ENCODE measurements at places on chromosomes 16 and 17.

GRCh38 chr16:72921620-72922019 is 126.3 kb downstream of the ZFHX3 start:
- no peak for DNase-seq

DNA sequence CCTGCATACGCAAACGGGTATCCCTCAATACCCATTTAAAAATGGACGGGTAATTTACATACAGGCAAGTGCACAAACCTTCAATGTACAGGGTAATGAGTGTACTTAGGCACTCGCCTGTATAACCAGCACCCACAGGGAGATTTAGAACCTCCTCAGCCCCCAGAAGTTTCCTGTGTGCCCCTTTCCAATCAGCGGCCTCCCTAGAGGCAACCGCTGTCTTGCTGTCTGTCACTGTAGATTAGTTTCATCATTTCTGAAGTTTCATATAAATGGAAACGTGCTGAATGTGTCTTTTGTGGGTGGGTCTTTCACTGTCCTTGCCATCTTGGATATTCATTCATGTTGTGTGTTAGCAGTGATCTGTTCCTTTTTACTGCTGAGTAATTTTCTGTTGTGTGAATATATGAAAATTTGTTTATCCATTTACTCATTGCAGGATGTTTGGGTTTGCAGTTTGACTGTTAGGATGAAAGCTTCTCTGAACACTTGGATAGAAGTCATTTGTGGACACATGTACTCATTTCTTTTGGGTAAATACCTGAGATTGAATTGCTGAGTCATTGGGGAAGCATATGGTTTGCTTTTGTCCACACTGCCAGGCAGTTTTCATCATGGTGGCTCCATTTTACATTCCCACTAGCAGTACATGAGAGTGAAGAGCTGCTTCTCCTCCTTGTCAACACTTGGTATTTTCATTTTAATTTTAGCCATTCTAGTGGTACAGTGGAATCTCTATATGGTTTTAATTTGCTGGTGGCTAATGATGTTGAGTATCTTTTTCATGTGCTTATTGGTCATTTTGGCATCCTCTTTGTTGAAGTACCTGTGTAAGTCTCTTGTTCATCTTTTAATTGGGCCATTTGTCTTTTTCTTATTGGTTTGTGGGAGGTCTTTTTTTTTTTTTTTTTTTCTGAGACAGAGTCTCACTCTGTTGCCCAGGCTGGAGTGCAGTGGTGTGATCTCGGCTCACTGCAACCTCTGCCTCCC is 2.1 kb upstream of the ADCY7 start:
- DNase-seq = no peak

DNA sequence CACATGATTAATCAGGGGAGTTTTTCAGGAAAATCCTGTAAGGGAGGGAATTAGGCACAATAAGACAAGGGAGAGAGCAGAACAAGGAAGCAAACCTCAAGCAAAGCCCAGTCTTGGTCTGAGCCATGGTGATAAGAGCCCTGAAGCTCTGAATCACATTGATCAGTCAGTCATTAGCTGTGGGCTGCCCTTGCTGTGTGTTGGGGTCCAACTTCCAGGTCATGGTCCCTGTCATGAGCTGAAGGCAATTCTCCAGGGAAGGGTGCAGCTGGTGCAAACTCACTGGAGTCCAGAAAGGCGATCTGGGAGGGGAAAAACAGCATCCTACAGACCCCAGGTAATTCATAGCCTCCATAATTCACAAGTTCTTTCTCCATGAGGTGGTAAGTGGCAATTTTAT is 89.9 kb downstream of the CYLD start:
- no peak for DNase-seq

- no peak for DNase-seq
Observed at GRCh38 chr16:68995011-68995504, 110.4 kb upstream of the HAS3 start.

DNA sequence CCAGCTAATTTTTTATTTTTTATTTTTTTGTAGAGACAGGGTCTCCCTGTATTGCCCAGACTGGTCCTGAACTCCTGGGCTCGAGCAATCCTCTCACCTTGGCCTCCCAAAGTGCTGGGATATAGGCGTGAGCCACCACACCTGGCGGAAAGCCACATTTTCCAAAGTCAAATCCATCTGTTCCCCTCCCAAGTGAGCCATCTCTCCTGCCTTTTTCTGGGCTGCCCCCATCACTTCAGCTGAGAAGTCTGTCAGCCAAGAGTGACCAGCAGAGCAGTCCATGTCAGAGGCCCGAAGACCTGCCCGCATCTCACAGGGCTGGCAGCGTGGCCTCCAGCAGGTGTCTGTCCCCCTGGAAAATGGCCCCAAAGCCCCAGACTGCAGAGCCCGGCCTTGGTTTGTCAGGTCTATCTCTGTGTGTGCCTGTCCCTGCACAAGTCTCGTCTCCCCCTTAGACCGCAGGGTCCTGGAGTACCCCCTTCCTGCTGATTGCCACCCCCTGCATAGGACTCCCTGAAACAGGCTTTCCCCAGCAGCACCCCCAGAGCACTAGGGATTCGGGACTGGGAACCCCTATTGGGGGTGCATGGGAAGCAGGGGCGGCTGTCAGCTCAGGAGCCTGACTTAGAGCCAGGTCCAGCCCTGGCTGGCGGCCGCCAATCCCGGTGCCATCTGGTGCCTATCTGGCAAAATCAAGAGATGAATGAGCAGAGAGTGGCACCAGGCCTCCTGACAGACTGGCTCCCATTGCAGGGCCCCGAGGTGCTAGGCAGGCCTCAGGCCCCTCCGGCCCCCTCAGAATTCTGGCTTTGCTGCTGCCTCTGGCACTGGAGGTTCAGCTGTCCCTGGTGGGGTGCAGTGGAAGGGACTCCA is 7.8 kb downstream of the TTYH2 start:
- no peak for DNase-seq

DNA sequence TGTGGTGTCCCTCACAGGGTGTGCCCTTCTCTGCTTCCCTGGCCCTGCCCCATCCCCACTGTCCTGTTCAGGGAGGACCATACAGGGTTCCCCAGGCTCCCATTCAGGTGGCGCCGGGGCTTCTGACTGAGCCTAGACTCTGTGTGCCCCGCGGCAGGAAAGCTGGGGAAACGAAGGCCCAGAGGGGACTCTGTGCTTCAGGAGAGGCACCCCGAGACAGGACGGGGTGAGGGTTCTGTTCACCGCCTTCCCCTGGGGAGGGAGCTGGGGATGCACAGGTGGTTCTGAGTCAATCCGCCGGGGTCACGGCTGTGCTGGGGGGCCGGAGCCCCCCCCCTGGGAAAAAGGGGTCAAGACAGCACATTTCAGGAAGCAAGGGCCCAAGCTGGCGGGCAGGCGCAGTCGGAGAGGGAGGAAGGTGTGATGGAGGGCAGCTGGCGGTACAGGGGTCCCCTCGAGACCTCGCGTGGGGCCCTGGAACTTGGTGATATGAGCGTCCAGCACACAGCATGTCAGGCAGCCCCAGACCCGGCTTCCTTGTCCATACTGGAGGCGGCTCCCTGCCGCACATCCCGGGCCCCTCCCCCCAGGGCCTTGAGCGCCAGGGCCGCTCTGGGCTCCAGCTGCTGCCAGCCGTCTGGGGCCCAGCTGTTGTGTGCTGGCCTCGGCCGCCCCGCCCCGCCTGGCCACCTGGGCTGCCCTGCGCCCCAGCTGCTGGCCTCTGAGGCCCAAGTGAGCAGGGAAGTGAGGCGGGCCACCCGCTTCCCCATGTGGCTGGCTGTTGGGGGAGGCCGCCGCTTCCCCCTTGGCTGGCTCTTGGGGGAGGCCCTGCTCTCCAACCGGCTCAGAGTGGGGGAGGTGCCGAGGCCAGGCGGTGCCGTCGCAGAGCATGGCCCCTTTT is 5.6 kb upstream of the NOTUM start:
- DNase-seq = no peak

GRCh38 chr16:76696876-76697275 is 419.7 kb downstream of the CNTNAP4 start:
- DNase-seq = no peak

DNA sequence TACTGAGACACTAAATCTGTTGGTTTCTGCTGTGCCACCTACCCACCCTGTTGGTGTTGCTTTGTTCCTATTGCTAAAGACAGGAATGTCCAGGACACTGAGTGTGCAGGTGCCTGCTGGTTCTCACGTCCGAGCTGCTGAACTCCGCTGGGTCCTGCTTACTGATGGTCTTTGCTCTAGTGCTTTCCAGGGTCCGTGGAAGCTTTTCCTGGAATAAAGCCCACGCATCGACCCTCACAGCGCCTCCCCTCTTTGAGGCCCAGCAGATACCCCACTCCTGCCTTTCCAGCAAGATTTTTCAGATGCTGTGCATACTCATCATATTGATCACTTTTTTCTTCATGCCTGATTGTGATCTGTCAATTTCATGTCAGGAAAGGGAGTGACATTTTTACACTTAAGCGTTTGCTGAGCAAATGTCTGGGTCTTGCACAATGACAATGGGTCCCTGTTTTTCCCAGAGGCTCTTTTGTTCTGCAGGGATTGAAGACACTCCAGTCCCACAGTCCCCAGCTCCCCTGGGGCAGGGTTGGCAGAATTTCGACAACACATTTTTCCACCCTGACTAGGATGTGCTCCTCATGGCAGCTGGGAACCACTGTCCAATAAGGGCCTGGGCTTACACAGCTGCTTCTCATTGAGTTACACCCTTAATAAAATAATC is 14.6 kb downstream of the STH start:
- DNase-seq = no peak

- DNase-seq = no peak
Observed at GRCh38 chr16:24583494-24583893, 44.1 kb downstream of the RBBP6 start.

DNA sequence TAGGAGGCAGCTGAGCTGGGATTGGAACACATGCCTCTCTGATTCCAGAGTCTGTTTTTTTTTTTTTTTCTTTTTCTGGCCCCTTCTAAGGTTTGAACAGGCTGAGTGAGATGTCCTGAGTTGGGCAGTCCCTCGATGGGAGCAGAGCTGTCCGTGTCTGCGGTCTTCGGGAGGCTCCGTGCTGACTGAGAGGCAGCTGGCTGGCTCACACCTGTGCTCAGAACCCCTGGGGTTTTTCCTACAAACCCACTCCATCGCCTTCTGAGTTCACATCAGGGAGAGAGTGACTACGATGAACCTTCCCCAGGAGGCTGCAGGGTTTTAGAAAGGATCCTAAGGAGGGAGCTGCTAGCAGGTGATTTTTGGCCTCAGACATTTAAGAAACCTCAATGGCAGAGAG is 92.5 kb downstream of the IRF8 start:
- no peak for DNase-seq

- no peak for DNase-seq
Observed at GRCh38 chr17:57365420-57365819, 109.1 kb downstream of the MSI2 start.
